NCI-H2171 (cell line): ENCODE measurements at places on chromosomes 1 and 21.

DNA sequence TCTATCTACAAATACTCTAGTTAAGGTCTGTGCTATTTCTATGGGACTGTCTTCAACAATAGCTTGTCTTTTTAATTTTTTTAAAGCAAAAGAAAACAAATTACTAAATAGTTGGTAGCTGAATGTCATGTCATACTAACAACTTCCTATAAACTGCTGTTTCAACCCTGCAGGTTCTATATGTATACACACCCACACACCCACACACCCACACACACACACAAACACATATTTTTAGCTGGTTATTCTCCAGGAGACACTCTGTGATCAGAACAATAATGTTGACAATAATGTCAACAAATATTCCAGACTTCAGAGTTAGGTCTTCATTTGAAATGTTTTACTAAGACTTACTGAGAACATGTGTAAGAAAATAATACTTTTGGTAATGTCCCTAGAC, 66.7 kb downstream of the AK5 start:
- no peak for DNase-seq

DNA sequence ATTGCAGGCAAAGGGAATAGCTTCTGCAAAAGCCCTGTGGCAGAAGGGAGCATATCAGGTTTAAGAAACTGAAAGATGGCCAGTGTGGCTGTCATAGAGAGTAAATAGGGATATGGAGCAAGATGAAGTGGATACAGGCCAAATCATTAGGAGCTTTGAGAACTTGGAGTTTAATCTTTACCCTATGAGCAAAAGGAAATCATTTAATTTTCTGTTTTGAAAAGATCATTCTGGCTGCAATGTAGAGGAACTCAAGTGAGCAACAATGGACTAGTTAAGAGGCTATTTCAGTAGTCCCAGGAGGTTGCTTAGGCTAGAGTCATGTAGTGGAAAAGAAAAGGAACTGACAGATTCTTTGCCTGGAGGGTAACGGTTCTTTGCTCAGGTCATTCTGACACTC, 47.2 kb downstream of the RAP1A start:
- DNase-seq, result no peak

DNA sequence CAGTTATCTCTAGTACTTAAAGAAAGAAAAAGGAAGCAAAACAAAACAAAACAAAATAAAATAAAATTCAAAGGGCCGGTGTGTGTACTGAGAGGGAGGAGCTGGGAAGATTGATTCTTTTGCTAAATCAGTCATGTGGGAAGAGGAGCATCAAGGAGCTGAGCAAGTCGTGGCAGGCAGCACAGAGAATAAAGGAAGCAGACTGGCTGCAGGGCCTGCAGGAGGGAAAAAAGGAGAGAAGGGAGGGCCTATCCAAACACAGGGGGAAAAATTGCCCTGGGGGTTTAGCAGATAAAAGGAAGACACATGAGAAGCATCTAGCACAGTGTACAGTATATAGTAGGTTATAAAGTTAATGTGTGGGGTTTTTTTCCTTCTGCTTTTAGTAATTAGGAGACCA, 27.6 kb downstream of the AGO4 start:
- DNase-seq, result peak; percentile 82

DNA sequence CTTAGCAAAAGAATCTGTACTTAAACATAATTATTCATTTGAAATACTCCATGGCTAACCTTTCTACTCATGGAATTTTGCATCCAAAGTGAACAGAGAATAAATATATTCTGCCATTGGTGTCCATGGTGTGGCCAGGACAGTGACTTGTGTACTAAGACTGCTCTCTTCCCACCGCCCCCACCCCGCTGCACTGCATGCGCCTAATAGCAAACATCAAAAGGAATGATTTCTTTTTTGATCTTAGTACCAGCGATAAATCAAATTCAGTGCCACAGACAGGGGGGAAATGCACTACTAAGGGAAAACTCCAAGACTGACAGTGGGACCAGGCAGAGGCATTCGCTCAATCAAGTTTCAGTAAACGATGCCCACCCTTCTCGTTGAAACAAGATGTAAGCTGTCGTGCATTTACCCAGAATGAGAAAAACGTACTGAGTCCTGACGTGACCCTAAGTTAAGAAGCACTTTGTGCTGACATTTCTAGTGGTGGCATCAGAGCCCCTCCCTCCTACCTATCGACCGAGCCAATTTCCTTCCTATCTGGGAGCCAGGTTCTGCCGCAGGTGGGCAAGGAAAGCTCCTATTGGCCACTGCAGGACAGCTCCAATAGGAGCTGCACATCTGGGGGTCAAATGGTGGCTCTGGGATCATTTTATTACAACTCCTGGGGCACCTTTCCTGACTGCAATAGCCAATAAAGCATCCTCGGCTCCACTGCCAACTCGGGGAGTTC, 12.5 kb downstream of the ESRRG start:
- no peak for DNase-seq

- no peak for DNase-seq
Observed at GRCh38 chr1:234214129-234214910, 158.9 kb upstream of the COA6 start.

DNA sequence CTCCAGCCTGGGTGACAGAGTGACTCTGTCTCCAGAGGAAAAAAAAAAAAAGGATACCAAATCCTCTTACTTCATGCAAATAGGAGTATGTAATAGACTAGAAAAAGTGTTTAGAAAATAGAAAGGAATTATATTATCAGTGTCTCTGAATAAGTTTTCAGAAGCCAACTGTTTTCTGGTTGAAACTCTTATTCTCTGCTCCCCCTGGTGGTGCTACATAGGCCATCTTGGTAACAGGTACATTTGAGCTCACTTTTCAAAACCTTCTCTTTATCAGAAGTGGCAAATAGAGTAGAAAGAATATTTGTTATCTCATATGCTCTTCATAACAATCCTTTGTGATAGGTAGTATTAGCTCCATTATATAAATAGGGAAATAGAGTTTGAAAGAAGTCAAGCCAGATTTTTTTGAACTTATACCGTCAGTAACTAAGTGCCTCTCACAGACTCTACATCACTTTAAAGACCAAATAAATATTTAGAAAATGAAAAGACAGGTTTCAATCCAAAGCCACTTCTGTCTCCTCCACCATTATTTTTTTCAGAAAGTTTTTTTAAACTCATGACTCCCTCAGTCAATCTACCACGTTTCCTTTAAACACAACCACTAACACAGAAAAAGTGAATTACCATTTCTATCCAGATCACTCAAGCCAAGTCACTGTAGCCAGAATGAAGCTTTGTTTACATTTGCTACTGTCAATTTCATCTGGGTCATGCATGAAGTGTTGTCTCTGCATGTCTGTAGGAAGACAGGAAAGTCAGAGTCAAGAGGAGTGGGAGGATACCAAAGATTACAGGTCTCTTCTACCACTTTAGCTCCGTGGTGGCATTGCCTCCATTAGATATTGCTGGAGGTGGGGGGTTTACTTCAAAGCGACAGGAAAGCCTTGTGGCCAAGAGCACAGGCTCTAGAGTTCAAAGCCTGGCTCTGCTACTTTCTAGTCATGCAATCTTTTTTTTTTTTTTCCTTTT, 45.6 kb downstream of the IL23R start:
- no peak for DNase-seq

DNA sequence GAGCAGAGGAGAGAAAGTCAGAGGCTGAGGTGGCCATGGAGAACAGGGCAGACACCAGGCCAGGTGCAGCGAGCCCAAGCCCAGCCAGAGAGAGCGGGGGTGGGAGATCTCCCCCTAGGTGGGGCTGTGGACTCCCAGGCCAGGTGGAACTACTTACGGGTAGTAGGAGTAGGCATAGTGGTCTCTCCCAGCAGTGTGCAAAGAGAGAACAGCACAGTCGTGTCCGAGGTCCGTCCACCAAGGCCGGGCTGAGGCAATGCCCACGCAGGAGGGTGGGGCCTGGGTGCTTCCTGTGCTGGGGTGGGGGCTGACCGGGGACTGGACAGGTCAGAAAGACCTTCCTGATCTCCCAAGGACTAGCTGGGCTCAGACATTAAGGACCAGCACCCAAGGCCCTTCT, 263.7 kb downstream of the PTPRU start:
- no peak for DNase-seq

DNA sequence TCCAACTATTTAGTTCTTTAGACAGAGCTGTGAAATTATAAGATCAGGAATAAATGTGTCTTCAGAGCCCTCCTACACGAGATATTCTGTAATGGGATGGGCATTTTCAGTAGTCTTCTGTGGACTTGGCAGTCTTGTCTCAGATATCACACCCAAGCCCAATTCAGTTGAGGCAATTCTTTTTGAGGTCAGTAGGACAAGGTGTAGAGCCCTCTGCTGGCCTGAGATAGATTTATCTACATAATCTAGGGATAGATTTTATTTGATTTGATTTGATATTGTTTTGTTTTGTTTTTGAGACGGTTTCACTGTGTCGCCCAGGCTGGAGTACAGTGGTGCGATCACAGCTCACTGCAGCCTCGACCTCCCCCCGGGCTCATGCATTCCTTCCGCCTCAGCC, 77.5 kb downstream of the FMN2 start:
- no peak for DNase-seq

DNA sequence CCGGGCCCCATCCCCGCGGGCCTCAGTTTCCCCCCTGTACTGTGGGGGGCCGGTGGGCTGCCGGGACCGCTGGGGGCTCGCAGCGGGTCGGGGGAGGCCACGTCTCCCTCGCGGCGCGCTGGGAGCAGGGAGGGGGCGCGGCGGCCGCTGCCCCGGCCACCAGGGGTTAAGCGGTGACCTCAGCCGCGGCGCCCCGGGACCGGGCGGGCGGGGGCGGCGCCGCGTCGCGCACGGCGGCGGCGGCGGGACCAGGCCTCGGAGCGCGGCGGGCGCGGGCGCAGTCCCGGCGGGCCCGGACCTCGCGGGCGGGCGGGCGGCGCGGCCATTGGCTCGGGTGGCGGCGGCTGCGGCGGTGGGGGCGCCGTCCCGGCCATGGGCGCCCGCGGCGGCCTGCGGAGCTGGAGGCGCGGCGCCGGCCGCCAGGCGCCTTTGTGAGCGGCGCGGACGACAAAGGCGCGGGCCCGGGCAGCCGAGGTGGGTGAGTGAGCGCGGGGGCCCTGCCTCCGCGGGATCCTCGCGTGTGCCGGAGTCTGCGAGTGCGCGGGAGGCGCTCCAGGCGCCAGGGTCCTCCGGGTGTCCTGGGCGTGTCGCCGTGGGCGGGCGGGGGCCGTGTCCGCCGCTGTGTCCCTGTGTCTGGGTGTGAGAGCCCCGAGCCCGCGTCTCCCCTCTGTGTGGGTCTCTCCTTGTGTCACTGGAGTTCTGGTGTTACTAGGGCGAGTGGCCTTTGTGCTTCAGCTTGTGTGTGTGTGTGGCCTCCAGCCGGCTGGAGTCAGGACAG, at the start of gene ARHGEF10L:
ARHGEF10L (plus strand) TSS at position 222 of the 778 bp plus-strand sequence. CDS start 40,898 bp downstream, outside the sequence.
- DNase-seq, result no peak

DNA sequence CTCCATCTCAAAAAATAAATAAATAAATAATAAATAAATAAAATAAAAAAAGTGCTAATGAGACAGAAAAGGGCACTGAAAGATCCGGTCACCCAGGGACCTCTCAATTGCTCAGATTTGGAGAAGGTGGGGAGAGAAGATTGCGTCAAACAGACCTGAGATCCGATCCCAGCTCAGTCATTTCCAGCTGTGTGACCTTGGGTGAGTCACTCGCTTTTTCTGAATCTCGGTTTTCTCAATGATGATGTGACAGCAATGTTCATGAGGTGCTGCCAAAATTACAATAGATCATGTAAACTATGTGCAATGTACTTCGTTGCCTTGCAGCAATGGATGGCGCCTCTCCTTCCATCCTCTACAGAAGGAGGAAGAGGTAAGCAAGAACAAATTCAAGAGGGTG, 11.1 kb upstream of the MEF2D start:
- no peak for DNase-seq
